ENCODE measurements at places on chromosomes 7 and 10.

GRCh38 chr7:75629044-75629443 is 109.7 kb downstream of the HIP1 start:
- no peak for DNase-seq

DNA sequence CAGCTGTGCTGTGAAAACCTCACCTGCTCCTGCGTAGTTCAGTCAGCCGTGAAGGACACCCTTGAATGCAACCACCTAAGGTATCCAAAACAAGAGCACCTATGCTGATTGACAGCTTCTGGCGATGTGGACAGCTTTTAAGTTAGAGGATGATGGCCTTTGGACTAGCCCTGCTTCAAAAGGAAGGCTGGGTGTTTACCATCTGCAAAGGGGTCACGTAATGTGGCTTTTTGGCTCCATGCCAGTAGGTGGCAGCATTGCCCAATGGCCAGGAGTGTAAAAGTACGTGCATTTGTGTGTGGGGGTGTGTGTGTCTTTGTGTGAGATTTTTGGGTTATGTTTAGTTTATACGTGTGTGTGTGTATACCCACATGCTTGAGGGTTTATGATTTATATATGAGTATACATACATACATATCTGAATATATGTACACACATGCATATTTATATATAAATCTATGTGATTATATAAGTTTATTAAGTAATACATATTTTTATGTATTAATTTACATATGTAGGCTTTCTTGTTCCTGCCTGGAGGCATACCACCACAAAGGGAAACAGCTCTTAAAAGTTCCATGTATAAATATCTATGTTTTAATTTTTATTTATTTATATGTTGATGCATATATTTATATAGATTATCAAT is 236.3 kb upstream of the ANKRD30A start:
- DNase-seq: peak; percentile 45

DNA sequence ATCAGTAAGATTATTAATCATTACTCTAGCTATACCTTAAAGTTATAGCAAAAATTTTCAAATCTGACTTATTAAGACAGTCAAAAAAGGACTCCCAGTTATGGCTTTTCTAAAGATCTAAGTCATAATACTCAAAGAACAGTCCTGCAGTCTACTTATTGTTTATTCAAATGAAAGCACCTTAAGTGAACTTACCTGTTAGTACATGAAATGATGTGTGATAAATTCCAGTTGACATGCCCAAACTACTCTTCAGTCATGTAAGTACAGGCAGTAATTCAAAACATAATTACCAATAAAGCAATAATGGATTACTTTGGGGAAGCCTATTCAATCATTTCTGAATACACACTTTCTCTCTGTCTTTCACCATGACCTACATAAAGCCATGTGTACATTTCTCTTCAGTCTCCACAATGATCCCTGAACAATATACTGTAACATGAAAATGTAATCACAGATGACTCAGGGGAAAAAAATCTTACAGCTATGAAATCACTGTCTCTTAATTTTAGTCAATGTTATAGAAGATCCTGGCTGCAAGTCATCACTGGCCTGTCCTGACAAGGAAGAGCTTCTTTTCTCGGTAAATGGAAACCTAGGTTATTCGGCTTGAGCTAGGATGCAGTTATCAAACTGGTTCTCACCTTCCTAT is 420.7 kb upstream of the LRRTM3 start:
- DNase-seq: no peak

GRCh38 chr7:35371221-35371620 is 117.3 kb upstream of the TBX20 start:
- DNase-seq: no peak

- peak; percentile 54 for DNase-seq
Observed at GRCh38 chr10:11522821-11523245, 88.6 kb downstream of the USP6NL start.

- DNase-seq: no peak
Observed at GRCh38 chr10:34018129-34018528, 683.7 kb upstream of the NRP1 start.

DNA sequence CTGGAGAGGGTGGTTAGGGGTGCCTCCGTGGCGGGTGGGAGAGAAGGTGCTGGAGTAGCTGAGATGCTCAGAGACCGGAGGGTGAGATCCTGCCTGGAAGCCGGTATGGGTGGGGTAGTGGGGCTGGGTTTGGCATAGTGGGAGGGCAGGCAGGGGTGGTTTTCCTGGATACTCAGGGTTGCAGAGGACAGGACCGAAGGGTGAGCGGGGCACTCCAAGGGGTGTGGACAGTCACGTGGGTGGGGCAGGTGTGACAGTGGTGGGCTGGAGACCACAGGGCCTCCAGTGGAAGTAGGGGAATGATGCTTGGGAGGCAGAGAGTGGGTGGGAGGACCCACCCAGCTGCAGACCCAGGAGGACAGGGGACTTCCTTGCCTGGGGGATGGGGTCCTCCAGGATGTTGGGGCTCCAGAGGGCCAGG is 1.9 kb downstream of the SCART1 start:
- no peak for DNase-seq
